ENCODE measurements at places on chromosomes 4 and X.

- DNase-seq = no peak
Measured at GRCh38 chrX:107673933-107674479, 45.7 kb downstream of the PRPS1 start.

DNA sequence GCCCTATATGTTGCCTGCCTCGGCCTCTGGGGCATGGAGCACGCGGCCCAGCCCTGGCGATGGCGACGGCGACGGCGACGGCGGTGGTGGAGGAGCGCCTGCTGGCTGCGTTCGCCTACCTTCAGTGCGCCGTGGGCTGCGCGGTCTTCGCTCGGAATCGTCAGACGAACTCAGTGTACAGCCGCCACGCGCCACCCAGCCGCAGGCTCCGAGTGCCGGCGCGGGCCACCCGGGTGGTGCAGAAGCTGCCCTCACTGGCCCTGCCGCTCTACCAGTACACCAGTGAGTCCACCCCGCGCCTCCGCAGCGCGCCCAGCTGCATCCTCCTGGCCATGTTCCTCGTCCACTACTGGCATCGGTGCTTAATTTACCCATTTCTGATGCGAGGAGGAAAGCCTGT lies 83.7 kb upstream of the F9 start:
- no peak for DNase-seq

DNA sequence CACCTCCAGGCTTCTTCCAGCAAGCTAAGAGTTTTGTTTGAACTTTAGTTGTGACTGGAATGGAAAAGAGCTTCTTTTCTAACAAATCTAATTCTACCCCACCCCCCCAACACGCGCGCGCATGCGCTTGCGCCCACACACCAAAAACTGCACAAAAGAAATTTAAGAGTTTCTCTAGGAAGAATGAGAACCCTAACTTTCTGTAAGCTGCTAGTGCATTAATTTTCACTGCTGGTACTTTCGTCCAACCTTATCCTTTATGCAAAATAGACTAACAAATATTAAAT lies 9.0 kb upstream of the INTU start:
- no peak for DNase-seq

- peak; percentile 63 for DNase-seq
Measured at GRCh38 chr4:89995006-89995405, 100.4 kb downstream of the MMRN1 start.

DNA sequence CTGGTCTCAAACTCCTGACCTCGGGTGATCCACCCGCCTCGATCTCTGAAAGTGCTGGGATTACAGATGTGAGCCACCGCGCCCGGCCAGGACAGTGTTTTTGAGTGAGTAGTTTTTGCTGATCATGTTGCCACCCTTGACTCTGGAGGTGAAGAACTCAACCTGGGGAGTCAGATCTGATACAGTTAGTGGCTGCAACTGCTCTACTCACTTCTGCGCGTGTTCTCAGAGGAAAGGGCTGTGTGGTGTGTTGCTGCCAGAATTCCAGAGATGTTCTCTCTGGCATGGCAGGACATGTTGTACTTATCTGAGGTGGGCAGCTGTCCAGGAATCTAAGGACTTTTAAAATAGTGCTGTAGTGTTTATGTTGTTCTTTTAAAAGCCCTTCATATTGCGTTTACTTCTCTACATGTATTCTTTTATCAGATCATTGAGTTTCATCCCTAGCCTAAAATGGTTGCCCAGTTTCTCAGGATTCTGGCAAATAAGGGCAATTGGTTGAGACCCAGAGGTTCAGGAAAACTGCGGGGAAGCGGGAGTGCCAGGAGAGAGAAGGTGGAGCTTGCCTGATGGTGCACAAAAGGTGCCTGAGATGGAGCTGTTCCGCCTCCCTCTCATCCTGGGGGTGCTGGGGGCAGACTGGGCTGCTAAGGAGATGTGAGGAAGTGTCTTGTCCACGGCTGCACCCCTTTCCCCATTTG lies 97.7 kb downstream of the ARHGAP10 start:
- no peak for DNase-seq

- DNase-seq = peak; percentile 44
Measured at GRCh38 chr4:95155759-95156451, 392.9 kb downstream of the UNC5C start.

DNA sequence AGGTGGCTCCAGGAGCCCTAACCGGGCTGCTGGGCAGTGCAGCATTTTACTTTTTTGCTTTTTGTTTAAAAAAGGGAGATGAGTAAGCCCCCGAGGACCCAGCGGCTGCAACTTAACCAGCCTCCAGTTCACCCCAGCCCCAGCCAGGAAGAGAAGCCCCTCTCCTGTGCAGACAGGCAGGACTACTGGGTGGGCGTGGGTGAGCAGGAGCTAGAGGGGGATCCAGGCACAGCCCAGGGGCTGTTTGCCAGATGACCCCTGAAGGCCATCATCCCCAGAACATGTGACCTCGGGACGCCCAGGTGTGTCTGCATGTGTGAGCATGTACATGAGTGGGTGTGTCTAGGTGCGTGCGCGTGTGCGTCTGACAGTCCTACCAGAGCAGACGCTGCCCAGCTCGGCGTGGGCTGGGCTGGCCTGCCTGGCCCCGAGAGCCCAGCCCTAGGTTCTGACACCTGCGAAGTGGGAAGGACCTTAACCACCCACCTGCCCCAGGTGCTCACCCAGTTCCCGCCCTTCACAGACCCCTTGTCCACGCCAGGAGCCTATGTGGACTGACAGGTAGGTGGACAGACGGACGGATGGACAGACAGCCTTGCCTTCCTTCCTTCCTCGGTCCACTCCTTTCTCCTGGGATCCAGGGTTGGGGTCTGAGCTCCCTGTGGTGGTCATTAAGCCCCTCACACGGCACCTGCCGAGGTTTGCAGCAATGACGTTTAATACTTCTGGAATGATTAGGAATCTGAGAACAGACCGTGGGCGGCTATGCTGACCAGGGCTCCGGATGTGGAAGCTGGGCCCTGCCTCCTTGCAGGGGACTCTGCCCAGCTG lies 7.8 kb upstream of the HAUS3 start:
- DNase-seq = no peak

GRCh38 chrX:96481831-96482230 lies 202.8 kb upstream of the DIAPH2 start:
- DNase-seq = no peak

- DNase-seq = peak; percentile 69
Measured at GRCh38 chr4:100189820-100190642, at the start of gene DDIT4L. TSS of gene DDIT4L (minus strand) at chr4:100190468. CDS start at chr4:100189983, 485 bp downstream.

DNA sequence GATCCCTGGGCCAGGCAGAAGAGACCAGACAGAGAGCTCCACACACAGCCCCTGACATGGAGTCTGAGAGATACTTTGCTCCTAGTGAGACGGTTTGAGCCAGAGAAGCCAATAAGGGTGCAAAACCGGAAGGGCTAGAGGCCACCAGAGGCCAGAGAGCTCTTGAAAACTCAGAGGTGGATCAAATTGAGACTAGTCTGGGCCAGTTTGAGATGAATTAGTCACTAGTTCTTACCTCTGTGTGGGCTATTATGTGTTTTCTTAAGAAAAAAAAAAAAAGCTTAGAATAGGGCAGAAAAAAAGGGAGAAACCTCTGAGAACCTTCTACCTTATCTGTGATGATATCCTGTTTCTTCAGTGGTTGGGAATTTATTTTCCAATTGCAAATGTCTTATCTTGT lies 110.4 kb upstream of the EDNRA start:
- DNase-seq = no peak

GRCh38 chrX:119899125-119899524 lies 3.4 kb downstream of the AKAP14 start:
- DNase-seq = no peak

DNA sequence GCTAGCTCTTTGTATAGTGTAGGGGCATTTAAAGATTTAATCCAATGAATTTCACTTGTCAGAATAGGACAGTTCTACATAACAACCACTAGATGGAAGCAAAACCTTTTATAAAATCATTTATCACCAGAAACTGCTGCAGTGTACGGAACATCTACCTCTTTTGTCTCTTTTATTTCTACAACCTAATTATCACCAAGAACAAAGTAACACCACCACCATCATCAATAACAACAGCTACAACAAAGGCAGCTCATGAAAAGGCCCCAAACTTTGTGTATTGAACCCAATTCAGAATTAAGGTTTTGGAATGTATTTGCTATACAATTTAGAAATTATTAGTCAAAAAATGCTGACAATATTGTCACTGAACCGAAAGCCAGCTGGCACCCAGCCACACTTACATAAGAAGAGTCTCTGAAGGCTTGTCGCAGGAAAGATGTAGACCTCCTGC lies 260.9 kb upstream of the RPS6KA3 start:
- no peak for DNase-seq

- DNase-seq = no peak
Measured at GRCh38 chr4:153076861-153077260, 127.4 kb upstream of the TRIM2 start.

- DNase-seq = no peak
Measured at GRCh38 chr4:115343171-115343570, 229.8 kb upstream of the NDST4 start.

GRCh38 chr4:134365852-134366251 lies 164.3 kb upstream of the PABPC4L start:
- no peak for DNase-seq

GRCh38 chr4:140353786-140354185 lies 19.7 kb upstream of the SCOC start:
- no peak for DNase-seq

DNA sequence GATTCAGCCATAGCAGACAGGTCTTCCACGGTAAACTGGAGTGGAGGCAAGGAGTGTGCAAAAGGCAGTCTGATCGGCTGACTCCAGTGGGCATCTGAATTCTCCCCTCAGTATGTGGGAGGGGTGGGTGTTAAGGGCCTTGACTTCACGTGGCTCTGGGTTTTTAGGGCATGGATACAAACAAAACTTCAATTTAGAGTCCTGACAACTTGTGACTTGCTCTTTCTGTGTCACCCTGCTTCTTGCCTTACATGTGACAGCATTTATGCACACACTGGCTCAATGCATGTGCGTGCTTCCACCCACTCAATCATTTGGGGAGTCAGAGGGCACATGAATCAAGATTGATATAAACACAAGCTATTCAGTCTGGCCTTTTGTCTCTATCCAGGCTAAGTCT lies 17.5 kb downstream of the PLP1 start:
- DNase-seq = no peak

- DNase-seq = peak; percentile 45
Measured at GRCh38 chr4:113958766-113959538, 20.5 kb downstream of the ARSJ start.

GRCh38 chr4:15344041-15344440 lies 83.8 kb upstream of the C1QTNF7 start:
- DNase-seq = peak; percentile 69

DNA sequence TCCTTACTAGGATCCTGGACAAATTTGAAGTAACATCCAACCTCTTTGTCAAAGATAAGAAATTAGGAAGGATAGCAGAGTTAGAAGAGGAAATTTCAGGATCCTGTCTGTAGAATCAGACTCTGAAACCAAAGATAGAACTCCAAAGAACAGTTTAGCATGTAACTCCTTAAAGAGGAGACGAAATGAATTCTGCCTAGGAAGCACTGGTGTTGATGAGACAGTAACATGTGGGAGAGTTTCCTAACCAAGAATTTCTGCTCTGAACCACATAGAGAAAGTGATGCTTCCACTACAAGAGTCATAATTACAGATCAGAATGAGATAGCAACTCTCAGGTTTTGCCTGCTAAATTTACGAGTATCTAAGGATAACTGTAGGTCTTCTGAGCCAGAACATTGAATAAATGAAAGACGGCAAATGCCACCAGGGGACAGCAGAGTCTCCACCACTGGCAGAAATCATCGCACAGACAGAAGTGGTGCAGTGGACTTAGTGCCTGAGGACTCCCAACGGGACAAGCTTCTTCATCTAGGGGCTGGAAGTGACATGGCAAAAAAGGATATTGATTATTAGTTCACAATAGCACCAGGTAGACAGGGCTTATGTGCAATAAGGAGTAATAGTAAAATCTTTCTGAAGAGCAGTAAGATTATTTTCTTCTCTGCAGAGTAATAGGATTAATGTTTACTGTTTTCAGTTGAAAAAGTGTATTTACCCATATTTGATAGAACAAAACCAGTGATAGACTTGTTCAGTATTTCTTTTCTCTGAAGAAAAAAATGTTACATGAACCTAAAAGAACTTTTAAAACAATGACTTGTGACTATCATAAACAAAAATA lies 6.7 kb upstream of the PPID start:
- peak; percentile 68 for DNase-seq

- DNase-seq = no peak
Measured at GRCh38 chrX:135914404-135914803, 20.9 kb downstream of the SAGE1 start.

DNA sequence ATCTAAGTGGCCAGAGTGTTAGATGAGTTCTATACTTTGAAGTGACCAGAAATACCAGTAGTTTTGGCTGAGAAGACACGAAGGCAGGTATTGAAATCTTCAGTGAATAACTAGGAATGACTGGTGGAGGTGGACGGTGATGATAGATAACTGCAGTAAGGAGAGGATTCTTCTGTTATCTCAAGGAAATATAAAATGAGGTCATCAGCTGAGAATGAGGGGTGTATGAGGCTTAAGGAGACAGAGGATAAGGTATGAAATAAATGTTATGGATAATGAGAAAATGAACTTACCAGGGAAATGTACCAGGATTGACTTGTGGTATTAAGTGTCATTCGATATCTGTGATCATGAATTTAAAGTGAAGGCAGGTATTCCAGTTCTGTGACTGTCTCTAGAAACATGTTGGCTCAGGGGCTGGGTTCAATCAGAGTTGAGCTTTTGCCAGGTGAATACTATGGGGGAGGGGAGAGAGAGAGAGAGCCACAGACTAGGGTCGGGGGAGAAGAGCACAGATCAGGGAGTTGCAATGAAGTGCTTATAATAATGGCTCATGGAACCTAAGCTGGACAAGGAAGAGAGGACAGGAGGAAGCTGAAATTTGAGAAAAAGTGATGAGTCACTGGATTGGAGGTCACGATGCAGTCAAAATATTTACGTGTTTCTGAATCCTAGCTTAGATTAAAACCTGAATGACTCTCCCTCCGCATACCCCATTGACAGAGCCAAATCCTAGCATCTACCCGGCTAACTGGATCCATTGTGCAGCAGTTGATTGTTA lies 37.5 kb upstream of the BRS3 start:
- DNase-seq = no peak

GRCh38 chr4:140172960-140173359 lies 19.0 kb upstream of the MAML3 start:
- DNase-seq = no peak

DNA sequence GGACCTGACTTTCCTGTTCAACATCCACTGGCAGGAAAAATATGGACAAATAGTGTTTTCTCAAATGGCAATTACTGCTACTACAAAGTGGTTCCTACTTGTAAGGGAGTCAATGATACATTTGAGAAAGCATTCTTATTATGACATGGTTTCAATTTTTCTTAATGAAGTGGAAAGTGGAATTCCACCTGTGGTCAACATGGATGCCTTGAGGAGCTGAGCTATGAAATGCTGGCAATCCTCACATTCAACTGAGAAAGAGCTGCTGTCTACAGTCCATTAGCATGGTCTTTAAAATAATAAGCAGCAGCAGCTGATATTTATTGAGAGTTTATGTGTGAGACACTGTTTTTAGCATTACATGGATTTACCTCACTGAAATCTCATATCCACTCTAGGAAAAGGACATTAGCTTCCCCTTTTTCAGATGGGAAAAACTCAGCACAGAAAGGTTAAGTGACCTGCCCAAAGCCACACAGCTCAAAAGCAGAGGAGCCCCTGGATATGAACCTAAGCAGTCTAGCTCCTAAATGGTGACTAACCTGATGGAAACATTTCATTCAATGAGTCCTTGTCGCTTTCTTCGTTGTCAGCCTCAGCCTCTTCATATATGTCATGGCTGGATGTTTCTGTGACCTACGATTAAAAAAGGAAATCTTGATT lies 29.2 kb downstream of the MAP7D3 start:
- no peak for DNase-seq

- no peak for DNase-seq
Measured at GRCh38 chrX:45472968-45473367, 272.3 kb upstream of the DIPK2B start.

- no peak for DNase-seq
Measured at GRCh38 chrX:124641737-124642491, 295.6 kb downstream of the SH2D1A start.

Data from mesendoderm (in vitro differentiated cells).